NK-92 treated with Interleukin-12 subunit alpha and Interleukin-12 subunit beta, amount 100 ng/mL, for 24 hours (cell line): ENCODE measurements at places on chromosomes 2 and 18.

DNA sequence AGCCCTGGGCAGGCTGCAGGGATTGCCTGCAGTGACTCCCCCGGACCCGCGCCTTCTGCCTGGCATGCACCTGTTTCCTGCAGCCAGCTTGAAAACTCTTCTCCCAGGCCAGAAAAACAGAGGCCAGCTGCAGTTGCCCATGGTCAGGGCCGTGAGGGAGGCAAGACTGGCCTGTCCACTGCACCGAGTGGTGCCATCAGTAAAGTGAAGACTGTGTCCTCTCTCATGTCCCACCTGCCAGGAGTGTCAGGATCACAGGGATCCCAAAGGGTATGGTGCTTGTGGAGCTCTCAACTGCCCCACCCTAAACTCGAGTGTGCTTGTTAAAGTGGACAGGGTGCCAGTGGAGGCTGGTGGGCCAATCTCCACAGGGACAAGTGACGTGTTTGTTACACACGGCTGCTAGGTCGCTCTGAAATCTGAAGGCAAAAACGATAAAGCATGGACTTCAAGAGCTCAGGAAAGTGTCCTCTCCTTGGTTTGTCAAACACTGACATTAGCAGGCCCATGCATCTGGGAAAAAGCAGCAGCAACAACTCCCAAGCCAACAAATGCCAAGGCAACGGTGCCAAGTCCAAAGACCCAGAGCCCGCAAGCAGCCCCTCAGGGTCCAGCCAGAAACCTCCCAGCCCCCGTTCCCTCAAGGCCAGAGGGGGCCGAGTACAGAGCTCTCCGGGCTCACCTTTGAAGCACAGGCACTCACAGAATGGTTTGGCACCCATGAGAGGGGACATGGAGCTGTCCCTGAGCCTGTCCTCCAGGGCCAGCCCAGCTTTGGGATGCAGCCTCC is 213.2 kb downstream of the HDAC4 start:
- DNase-seq: no peak

DNA sequence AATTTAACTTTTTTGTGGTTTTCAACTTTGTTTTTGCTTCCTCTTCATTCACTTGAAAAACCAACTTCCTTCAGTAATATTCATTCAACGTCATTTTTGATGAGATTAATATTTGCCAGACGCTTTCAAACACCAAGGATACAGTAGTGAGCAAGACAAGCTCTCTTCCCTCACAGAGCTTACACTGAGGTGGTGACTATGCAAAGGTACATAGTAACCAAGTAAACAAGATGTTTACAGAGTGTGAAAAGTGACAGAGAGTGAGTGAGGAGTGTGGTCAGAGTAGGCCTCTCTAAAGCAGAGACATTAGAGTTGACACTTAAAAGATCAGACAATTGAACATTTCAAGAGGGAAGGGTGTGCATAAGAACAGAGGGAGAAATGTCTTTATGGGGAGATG is 155.5 kb downstream of the TMEM247 start:
- no peak for DNase-seq

- no peak for DNase-seq
Observed at GRCh38 chr2:40488927-40489677, 37.2 kb upstream of the SLC8A1 start.

GRCh38 chr18:60246606-60247005 is 126.0 kb downstream of the MC4R start:
- DNase-seq: no peak

- DNase-seq: no peak
Observed at GRCh38 chr2:112927745-112928144, 16.8 kb downstream of the IL37 start.

DNA sequence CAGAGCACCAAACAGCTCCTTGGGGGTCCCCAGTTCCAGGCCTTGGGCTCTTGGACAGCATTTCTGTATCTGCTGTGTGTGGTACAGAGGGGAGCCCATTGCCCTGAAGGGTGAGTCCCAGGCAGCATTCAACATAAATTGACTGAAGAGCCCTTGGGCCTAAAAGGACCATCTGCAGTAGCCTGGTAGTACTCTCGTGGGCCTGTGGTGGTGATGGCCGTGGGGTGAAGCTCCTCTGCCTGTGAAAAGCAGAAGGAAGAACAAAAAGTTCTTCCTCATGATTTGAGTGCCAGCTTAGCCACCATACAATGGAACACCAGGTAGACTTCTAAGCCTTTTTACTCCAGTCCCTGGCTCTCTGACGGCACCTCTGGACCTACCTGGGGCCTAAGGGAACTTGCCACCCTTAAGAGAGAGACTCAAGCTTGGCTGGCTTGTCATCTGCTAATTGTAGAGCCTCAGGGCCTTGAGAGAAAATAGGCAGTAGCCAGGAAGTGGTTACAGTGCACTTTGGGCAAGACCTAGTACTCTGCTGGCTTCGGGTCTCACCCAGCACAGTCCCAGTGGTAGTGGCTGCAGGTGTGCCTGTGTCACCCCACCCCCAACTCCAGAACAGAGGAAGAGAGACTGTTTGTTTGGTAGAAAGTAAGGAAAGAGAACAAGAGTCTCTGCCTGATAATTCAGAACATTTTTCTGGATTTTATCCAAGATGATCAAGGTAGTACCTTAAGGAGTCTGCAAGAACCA is 84.6 kb upstream of the CERS6 start:
- peak; percentile 39 for DNase-seq

- no peak for DNase-seq
Observed at GRCh38 chr2:86011449-86011941, 94.2 kb downstream of the POLR1A start.

DNA sequence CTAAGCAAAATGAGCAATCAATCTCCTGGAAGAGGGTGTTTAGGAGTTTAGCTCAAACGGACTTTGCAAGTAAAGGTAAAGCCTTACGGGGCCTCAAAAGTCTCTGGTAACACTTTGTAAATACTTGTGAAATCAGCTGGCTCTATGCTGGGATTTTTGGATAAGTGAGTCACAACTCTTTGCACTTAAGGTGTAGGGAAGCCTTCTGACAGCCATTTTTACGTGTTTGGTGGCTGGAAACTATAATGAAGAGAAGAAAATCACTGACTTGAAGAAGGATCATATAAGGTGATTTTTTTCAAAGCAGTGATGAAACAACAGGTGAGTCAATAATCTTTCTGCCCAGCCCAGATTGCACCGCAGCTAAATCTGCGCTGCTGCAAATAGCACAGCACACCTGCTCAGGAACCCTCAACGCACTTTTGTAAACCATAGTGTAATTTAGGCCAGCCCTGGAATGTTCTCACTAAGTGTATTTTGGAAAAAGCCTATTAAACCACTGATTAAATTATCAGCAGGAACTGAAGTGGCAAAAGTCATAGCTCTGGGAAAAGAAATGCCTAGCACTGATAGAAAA is 218.8 kb downstream of the AGPS start:
- no peak for DNase-seq

DNA sequence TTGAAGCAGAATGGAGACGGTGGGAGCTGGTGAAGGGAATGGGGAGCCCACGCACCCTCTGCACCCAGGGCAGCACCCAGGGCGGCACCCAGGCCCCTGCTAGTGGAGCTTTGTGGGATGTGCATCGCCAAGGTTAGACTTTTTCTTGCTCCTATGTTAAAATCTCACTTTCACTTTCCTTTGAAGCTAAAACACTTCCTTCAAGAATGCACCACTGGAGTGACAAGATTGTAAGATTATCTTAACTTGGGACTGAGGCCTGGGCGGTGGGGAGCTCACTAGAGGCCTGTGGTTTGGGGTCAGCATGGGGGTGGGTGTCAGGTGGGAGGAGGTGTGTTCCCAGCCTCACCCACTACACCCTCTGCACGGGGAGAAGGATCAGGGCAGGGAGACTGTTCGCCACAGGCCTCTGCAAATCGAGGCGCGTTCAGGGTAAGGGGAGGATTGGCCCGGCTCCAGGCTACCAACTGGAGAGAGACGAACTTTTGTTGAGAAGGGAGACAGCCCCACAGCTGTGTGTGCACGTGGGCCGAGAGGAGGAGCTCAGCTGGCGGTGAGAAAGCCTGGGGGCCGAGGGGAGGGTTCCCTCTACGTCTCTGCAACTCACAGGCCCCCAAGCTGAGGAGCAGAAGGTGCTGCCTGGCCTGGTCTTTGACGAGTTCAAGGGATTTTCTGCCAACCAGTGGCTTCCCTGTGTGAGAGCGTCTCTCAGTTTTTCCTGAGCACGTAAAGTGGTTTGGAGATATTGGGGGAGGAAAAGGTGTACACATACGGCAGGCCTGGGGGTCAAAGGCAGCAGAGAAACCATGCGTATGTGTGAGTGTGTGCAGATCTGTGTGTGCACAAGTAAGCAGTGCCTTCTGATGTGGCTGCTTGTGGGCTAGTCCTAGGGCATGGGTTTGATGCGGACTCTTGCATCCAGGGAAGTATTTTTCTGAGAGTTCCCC is 147.7 kb downstream of the KLHL29 start:
- no peak for DNase-seq

GRCh38 chr18:25349131-25349925 is 2.6 kb downstream of the ZNF521 start:
- no peak for DNase-seq

DNA sequence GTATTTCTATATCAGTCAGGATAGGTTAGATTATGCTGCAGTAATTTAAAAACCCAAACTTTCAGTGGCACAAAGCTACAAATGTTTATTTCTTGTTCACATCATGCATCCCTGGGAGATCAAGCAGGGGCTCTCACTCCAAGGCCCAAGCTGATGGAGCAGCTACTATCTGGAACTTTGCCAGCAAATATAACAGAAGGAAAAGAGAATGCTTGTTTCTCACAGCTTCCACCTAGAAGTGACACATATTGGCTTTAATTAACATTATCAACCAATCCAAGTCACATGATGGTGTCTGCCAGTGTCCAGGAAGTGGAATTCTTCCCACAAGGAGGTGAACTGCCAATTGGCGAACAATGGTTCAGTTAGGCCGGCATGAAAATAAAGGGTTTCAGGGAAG is 306.9 kb downstream of the BCL11A start:
- no peak for DNase-seq

DNA sequence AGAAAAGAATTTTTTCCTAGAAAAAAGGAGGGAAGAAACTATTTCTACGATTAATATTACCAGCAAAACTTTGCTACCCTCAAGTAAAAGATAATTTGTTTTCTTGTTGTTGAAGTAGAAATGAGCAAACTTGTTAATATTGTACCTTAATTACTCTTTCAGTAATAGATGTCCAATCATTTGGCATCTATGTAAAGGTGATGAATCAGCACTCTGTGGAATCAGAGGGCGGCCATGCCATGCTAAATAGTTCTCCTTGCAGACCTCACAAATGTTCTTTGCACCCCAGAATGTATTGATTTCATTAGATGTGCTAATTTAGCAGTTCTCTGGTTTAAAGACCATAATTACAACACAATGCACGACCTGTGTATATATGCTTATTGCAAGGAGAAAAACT is 29.1 kb upstream of the THSD7B start:
- DNase-seq: no peak

DNA sequence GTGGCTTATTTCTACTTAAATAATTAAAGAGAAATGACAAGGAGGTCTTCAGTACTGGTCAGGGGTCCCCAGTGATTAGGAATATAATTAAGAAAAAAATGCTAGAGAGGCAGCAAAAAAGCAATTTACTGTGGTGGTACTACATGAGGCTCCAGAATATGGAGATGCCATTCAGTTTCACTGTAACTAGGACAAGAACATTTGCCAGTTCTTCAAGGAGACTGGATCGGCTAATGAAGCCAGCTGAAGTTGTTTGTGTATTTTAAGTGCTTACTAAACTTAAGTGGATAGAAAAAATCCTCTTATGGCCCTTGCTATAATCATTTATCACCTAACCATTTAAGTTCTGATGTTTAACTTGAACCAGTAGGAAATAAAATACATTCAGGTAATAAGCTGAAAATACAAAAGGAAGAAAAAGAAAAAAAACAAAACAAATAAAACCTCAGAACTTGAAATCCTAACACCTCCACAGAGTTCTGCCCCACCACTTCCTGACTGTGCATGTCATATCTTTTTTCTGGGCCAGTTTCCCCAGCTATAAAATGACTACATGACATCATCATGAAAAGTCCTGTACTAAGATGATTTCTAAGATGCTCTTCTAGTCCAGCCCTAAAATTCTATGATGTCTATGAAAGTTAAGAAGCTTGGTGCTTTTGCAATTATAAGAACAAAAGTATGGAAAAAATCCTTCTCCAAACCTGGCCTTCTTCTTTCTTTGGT is 98.0 kb downstream of the TRABD2A start:
- DNase-seq: peak; percentile 22

DNA sequence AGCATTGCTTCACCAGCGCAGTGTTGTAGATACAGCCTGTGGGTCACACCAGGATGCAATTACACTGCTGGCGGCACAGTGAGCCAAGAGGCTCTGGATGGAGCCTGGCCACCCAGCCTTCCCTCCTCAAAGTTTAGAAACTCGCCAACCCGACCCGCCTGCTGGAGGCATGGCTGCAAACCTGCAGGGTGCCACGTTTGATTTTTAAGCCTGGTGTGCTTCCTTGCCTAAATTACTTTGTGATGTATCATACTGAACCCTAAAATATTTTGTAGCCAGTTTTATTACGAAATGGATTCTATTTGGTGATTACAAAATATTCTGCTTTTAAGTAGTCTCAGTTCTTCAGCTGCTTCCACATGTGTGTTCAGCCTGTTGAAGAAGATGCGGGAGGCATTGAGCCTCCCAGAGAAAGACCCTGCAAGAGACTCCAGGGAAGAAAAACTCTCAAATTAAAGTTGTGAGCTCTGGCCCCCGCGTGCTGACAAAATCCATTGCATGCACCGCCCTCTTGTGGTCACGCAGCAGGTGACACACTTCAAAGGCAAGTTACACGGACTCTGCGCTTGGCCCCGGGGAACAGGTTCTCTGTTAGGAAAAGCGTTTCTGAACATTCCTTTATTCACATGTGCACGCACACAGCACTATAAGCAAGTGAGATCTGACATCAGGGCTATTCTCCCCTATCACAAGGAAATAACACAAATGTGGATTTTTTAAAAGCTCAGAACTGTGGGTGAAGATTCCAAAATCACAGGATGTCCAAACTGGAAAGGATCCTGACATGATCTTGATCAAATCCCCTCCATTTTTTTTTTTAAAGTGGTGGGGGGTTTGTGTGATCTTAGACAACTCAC is 63.0 kb upstream of the TWIST2 start:
- DNase-seq: peak; percentile 22

- no peak for DNase-seq
Observed at GRCh38 chr2:24544456-24545115, 53.5 kb downstream of the NCOA1 start.

GRCh38 chr18:36813101-36813775 is 15.6 kb downstream of the TPGS2 start:
- no peak for DNase-seq

DNA sequence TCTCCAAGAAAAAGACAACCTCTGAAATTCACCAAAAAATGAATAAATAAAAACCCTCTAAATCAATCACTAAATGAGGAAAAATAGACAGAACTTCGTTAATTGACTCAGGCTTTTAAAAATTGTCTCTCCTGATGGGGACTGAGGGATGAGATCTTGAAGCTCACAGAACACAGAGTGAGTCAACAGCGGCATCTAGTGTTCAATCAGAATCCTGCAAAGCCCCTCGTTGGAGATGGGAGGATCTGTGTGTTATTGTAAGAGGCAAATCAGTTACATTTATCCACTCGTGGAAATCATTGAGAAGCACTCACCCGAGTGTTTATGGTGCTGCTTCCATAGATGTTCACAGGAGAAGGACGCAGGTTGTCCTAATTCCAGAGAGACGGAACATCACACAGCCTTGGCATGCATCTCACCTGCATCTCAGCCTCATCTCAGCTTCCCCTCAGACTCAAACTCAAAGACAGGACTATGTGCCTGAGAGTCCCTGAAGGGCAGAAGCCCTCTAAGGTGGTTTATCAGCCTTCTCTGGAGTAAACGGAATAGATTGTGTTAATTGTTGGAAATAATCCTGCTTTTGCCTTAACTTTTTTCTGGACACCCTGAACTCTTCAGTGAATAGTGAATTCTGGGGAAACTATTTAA is 82.0 kb downstream of the MREG start:
- DNase-seq: peak; percentile 34

- no peak for DNase-seq
Observed at GRCh38 chr2:23414871-23415270, 29.9 kb downstream of the KLHL29 start.
